GM03348 (cell line): ENCODE measurements at places on chromosomes 2 and 18.
A peak's percentile ranks its signal among the peaks of the same experiment; 100 is the strongest.

- no peak for DNase-seq
These were observed 469.0 kb downstream of the TMEM182 start for GRCh38 chr2:103230796-103231195.

- peak; percentile 68 for DNase-seq
These were observed at the start of gene DYSF for GRCh38 chr2:71453404-71454220. DYSF (plus strand) TSS chr2:71453561.

DNA sequence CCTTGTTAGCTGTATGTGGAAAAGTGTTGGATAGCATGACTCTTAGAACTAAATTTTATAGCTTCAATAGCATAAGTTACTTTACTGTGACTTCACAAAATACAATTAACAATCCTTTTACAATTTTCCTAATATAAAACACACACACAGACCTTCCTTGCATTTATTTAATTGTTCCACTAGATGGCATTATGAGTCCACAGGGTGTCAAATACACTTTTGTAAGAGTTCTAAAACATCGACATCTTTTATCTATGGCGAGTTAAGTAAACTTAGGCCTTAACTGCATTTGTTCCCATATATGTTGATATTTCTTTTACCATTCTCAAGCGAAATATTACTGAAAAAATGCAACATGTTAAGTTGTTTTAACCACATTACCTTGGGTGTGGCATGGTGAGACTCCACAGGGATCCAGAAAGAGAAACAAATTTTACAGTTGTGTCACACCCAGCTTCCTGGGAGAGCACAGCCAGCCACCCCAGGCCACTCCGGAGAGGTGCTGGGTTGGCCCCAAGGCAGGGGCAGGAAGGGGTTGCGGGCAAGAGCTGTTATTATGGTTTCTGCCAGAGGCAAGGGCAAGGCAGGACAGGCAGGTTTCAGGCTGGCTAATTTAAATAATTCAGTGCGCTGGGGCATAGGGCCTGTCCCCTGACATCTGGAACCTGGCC is 312.4 kb upstream of the MC4R start:
- peak; percentile 40 for DNase-seq

DNA sequence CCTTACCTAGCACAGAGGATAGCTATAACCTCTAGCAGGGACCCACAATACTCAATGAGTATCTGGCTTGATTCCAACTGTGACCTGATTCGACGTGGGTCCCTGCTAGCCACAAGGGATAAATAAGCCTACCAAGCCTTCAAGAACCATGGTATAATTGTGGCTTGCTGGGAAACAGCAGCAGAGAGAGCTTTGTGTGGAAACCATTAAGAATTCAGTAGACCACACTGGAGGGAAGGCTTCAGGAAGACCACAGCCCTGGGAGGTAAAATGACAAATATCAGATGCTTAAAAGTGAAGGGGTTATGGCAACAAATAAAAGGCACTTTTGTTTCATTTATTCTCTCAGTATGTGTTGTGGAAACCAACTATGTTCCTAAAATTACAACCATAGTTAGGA is 82.6 kb upstream of the WIPF1 start:
- no peak for DNase-seq

- DNase-seq: no peak
These were observed 86.1 kb downstream of the TNS1 start for GRCh38 chr2:217916504-217917254.

DNA sequence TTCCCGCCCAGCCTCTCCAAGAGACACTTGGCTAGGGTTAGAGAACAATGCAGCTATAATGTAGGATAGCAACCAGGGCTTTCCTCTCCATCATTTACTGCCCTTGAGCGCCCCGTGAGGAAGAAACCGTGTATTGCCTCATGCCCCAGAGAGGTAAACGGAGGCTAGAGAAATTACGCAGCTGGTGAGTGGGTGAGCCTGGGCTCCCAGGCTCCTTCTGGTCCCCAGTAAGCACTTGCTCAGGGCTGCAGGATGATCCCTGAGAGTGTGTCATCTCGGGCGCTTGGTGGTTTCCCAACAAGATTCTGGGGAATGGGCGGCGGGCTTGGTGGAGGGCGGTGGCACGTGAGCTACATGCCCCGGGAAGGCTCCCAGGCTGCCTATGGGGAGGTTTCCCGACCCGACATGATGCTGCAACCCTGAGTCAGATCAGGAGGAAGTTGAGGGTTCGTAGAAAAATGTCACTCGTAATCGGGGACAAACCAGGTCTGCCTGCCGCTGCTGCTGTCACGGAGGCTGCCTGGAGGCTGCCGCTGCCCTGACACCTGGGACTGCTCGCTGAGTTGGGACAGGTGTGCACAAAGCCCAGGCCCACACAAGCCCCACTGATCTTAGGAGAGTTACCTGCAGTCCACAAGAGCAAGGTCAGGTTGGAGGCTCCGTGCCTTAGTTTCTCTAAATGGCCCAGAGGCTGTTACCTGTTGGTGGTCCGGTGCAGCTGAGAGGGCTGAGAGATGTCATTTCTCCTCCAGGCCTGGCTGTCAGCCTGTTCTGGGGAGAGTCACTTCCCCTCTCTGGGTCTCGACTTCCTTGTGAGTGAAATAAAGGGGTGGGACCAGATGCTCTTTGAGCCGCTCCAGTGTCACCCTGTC is at the start of gene GPR55:
GPR55 (minus strand) TSS at position 773 of the 872 bp plus-strand sequence. CDS start 14,280 bp downstream, outside the sequence.
- DNase-seq: no peak
